ENCODE measurements at places on chromosomes 7 and 10. TPM values are rescaled to one million over a fixed set of nuclear protein-coding genes. Genes with fewer than 3 reads are reported as not detected.

ZDHHC4 gene
- 41.8 TPM for total RNA-seq

DNA sequence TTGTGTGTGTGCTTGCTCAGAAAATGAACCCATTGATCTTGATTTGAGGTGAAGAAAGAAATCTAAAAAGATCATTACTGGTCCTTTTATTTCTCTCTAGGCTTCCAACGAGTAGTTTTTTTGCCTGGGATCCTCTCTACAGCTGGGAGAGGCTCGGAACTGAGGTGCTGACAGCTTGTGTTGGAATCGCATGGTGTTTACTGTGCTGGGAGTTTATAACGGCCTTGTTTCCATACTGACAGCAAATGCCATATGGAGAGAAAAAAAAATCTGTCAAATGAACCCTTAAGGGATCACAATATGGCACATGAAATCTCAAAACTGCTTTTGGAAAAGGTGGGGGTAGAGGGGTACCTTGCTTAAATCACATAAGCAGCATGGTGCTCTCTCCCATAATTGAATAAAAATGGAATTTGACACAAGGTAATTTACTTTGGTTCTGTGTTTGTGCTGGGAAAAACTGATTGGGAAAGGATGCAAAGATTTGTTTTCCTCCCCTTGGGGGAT is 165.0 kb downstream of the RGS10 start:
- no peak overlapping the region for H3K27ac ChIP-seq
- peaks cover 41% of the 10 kb centered on the region for H3K4me1 ChIP-seq
- peaks cover 21% of the 10 kb centered on the region for H3K36me3 ChIP-seq
- DNase-seq: no peak
- H3K4me3 ChIP-seq: no peak overlapping the region
- no peaks in the 10 kb centered on the region for H3K27me3 ChIP-seq

DNA sequence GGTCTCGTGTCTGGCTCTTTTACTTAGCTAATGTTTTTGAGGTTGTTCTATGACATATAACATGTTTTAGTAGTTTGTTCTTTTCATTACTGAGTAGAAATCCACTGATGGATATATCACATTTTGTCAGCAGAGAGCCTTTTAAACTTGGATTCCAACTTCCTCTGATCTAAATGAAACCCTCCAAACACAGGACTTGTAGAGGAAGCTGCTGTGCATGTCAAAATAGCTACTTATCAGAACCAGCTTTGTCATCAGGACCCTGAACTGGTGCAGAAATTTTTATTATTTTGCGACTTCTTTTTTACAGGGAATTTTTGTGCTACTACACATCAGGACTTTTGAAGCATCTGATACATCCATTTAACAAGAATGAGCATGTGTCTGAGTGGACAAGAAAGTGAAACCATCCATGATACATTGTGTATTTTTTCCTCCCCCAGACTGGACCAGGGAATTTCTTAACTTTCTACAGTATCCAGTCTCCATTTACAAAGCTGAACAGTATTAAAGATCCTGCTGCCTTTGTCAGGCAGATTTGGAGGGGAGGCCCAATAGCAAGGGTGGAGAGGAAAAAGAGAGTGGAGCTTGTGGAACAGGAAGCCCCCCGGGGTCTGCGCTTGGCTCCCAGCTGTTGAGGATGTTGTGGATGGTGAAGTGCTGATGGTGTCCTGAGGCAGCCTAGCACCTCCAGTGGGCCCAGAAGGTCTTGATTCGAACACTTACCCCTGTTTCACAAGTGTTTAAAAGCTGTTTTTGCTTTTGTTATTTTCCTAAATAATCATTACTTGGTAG is 29.3 kb upstream of the MTPAP start:
- no peak overlapping the region for H3K4me3 ChIP-seq
- H3K4me1 ChIP-seq: peaks cover 5% of the 10 kb centered on the region
- no peaks in the 10 kb centered on the region for H3K36me3 ChIP-seq
- no peaks in the 10 kb centered on the region for H3K27me3 ChIP-seq

- no peaks in the 10 kb centered on the region for H3K36me3 ChIP-seq
- H3K4me1 ChIP-seq: peaks cover 4% of the 10 kb centered on the region
- DNase-seq: no peak
- no peaks in the 10 kb centered on the region for H3K27me3 ChIP-seq
Measured at GRCh38 chr7:24777806-24778205, 20.5 kb upstream of the GSDME start.

ZNF716 gene
- not detected for total RNA-seq

DNA sequence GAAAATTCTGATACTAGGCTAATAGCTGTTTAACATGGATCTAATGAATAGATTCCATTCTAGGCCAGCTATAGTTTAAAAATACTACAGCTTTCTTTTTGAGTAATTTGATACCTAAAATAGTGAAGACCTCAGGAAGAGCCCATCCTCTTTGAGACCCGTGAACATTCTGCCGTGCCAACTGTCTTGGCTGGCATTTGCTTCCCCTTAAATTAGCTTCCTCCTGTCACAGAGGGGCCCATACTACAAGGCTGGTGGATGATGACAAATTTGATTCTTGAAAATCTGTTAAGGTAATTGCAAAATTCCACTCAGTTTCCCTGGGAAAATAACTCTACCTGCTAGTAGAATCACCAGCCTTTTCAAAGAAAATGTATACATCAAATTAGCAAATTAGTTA is 385.0 kb downstream of the DPP6 start:
- H3K4me3 ChIP-seq: no peak overlapping the region
- H3K4me1 ChIP-seq: no peaks in the 10 kb centered on the region
- H3K27me3 ChIP-seq: no peaks in the 10 kb centered on the region

DNA sequence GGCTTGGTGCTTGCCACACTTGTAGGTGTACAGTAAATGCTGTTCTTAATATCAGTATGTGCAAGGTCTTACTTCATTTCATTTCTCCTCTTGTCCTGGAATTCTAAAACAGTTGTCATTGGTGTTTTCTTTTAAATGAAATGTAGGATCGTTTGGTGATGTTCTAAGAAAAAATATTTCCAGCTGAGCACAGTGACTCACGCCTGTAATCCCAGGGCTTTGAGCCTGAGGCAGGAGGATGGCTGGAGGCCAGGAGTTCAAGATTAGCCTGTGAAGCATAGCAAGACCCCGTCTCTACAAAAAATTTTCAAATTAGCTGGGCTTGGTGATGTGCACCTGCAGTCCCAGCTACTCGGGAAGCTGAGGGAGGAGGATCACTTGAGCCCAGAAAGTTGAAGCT is 32.6 kb upstream of the ELN start:
- H3K27me3 ChIP-seq: no peaks in the 10 kb centered on the region
- no peak overlapping the region for H3K4me3 ChIP-seq
- H3K27ac ChIP-seq: no peak overlapping the region

DNA sequence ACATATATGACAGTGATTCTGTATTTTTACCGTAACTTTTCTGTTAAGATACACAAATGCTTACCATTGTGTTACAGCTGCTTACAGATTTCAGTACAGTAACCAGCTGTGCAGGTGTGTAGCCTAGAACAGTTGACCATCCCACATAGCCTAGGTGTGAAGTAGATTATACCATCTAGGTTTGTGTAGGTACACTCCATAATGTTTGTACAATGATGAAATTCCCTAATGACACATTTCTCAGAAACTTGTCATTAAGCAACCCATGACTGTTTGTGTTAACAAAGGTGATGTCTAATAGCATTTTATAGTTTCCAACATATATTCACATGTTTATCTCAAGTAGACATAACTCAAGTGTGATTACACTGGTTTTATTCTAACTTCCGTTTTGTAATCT is 218.5 kb downstream of the PLXDC2 start:
- no peaks in the 10 kb centered on the region for H3K27me3 ChIP-seq
- no peaks in the 10 kb centered on the region for H3K36me3 ChIP-seq
- no peaks in the 10 kb centered on the region for H3K4me1 ChIP-seq
- H3K4me3 ChIP-seq: no peak overlapping the region

NUTM2E gene
- not detected for total RNA-seq

DNA sequence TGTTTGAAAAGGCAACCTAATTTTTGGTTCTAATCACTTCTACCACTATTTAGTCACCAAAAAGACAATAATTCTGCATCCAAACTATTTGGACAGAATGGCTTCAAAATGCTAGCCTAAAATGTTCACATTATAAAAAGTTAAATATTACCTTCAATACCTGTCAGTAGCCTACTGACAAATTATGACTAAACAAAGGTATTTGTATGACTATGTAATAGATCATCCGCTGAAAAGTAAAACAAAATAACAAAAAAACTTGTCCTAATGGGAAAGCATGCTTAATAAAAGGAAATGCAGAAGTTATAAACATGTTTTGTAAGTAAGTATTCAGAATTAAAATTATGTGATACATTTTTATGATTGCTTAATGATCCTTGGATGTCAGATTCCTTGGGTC is 36.6 kb downstream of the CD36 start:
- no peak overlapping the region for H3K27ac ChIP-seq
- no peaks in the 10 kb centered on the region for H3K4me1 ChIP-seq
- peaks cover 24% of the 10 kb centered on the region for H3K36me3 ChIP-seq
- no peaks in the 10 kb centered on the region for H3K27me3 ChIP-seq

HTR5A gene
- not detected for total RNA-seq

- no peak overlapping the region for H3K4me3 ChIP-seq
- H3K36me3 ChIP-seq: no peaks in the 10 kb centered on the region
- no peaks in the 10 kb centered on the region for H3K4me1 ChIP-seq
- peaks cover 7% of the 10 kb centered on the region for H3K27me3 ChIP-seq
Measured at GRCh38 chr10:70974920-70975319, 86.6 kb upstream of the PCBD1 start.

GRCh38 chr10:8049865-8050555 is 4.5 kb upstream of the GATA3 start:
- no peak overlapping the region for H3K27ac ChIP-seq
- DNase-seq: no peak
- H3K36me3 ChIP-seq: no peaks in the 10 kb centered on the region
- H3K27me3 ChIP-seq: peaks cover 100% of the 10 kb centered on the region

ACHE gene
- total RNA-seq: 0.97 TPM

- H3K27me3 ChIP-seq: no peaks in the 10 kb centered on the region
- DNase-seq: no peak
- no peak overlapping the region for H3K27ac ChIP-seq
- peaks cover 6% of the 10 kb centered on the region for H3K4me1 ChIP-seq
Measured at GRCh38 chr10:23158370-23158769, 33.7 kb upstream of the PTF1A start.

DNA sequence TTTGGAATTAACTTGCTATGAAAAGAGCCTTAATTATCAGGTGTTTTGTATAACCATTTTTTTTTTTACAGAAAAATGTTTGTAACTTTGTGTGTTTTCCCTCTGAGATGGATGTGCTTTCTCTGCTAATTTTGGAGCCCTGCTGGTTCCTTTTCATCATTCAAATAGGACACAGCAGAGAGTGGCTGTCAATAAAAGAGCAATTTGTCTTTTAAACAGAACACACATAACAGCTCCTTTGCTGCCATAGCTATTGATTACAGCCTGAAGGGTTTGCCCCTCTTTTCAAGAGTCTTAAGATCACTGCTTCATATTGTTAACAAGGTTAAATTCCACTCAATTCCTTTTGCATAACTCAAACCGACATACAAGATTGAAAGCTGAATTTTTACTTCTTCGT is 187.2 kb upstream of the MBL2 start:
- H3K27ac ChIP-seq: no peak overlapping the region
- H3K36me3 ChIP-seq: no peaks in the 10 kb centered on the region
- no peak overlapping the region for H3K4me3 ChIP-seq
- no peaks in the 10 kb centered on the region for H3K27me3 ChIP-seq
- DNase-seq: no peak
- no peaks in the 10 kb centered on the region for H3K4me1 ChIP-seq

DNA sequence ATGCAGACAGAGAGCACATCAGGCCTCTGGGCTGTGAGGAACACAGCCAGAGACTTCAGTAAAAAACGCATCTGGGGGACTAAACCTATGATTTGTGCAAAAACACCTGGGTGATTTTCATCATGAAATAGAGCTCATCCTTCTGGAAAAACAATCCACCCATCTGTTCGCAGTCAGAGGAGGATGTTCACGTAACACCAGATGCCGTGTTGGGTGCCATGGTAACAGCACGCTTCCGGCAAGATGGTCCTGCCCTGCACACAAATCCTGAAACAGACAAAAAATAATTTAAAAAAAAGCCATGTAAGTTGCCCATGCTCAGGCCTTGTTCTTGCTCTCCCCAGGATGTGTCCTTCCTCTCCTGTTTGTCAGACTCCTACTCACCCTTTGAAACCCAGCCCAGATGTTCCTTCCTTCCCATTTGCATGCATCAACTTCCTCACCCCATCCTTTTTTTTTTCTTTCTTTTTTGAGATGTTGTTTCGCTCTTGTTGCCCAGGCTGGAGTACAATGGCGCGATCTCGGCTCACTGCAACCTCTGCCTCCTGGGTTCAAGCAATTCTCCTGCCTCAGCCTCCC is 28.3 kb upstream of the GNA12 start:
- no peaks in the 10 kb centered on the region for H3K27me3 ChIP-seq
- no peak overlapping the region for H3K27ac ChIP-seq
- no peaks in the 10 kb centered on the region for H3K36me3 ChIP-seq
- peaks cover 10% of the 10 kb centered on the region for H3K4me1 ChIP-seq
- no peak overlapping the region for H3K4me3 ChIP-seq
- DNase-seq: no peak

DNA sequence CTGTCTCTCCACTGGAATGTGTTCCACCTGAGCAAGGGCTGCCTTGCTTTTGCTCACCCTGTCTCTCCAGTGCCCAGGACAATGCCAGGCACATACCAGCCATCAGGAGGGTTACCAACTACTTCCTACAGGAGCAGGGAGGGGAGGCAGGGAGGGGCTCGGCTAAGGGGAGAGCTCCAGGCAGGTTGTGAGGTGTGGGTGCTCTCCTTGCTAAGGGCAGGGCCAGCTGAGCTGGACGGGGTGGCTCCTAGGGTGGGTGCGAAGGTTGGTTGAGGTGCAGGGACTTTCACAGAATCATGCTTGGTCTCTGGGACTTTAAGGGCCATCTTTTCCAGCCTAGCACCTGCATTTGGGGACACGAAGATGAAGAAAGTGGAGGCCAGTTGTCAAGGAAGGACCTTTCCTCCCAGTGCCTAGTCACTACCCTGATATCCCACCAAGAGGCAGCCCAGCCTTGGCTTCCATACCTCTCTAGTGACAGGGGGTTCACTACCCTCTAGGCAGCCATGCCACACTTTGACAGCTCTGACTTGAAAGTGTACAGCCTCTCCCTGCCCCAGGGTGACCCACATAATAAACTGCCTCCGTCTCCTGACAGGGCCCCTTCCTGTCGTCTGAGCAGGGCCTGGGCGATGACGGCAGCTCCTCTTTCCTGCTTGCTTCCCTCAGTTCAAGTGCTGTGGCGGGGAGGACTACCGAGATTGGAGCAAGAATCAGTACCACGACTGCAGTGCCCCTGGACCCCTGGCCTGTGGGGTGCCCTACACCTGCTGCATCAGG is 46.5 kb downstream of the TSPAN15 start:
- peak; percentile 42 for DNase-seq
- H3K4me1 ChIP-seq: peaks cover 2% of the 10 kb centered on the region
- no peaks in the 10 kb centered on the region for H3K27me3 ChIP-seq
- no peak overlapping the region for H3K4me3 ChIP-seq
- peaks cover 8% of the 10 kb centered on the region for H3K36me3 ChIP-seq
- H3K27ac ChIP-seq: no peak overlapping the region

CFAP70 gene
- 11.3 TPM for total RNA-seq

GRCh38 chr10:84329986-84330651 is 1.7 kb downstream of the CCSER2 start:
- peak overlapping the region; percentile 96 for H3K27ac ChIP-seq
- no peaks in the 10 kb centered on the region for H3K36me3 ChIP-seq
- no peak for DNase-seq
- H3K4me3 ChIP-seq: peak overlapping the region; percentile 80

NODAL gene
- total RNA-seq: not detected

COL13A1 gene
- total RNA-seq: 9.2 TPM

ADAMTS14 gene
- total RNA-seq: 0.53 TPM
